ENCODE measurements at places on chromosomes 7 and 10.

- DNase-seq, result no peak
Observed at GRCh38 chr10:109770663-109771062, 152.6 kb downstream of the XPNPEP1 start.

DNA sequence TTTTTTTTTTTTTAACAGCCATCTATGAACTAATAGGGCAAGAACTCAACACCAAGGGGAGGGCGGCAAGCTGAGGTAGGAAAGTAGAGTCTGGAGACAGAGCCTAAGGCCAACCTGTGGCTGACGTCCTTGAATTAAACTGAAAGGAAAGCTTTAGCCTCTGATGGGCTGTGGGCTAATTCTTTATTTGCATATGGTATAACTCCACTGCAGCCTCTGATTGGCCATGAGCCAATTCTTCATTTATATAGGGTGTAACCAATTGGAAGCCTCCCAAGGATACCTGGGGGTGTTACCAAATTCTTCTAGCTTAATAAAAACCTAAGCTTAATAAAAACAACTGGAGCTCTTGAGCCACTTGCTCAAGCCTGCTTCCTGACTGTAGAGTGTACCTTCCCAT is 10.3 kb downstream of the TYW1 start:
- no peak for DNase-seq

DNA sequence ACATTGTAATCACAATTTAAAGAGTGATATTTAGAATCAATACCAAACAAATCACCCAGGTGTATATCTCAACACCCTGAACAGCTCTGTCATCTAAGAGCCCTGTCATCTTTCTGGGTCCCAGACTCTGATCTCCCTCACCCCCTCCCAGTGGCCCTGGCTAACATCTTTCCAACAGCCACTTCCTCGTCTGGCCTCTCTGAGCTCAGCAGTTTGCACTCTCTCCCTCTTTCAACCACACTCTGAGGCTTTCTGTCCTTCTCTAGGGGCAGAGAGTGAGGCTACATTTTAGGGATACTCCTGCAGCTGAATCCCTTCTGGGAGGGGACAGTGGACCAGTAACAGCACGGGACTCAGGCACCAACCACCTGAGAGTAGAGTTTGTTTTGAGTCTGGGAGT is 17.1 kb upstream of the PRRT4 start:
- DNase-seq, result no peak

DNA sequence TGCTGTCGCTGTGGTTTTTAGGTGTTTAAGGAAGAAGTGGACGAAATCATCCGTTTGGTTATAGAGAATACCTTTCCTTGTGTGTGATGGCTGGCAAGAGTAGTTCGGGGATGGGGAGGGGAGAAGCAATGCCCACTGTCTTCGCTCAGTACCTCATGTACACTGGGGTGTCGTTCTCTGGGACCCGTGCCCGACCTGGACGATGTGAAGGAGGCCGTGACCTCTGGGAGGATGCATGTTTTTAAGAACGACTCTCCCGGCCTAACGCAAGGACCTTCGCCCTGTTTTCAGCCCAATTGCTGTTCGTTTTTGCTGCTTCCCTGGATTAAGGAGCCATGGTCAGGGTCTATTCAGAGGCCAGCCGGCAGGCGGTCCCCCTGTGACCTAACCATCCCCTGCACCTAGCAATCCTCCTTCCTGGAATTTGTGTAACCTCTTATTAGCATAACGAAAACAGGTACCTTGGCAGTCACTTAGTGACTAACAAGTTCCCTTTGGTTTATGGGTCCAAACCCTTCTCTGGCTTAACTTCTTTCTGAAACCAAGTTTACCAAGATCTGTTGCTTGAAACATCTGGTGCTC is 1.3 kb downstream of the NFE2L3 start:
- no peak for DNase-seq

GRCh38 chr7:27235387-27236311 is 7.0 kb upstream of the EVX1 start:
- no peak for DNase-seq

- no peak for DNase-seq
Observed at GRCh38 chr7:149495785-149496641, 1.6 kb downstream of the ZNF746 start.

Data from CD4-positive, alpha-beta T cell (primary cell).